ENCODE measurements at places on chromosomes 7 and 10.
A peak's percentile ranks its signal among the peaks of the same experiment; 100 is the strongest.

DNA sequence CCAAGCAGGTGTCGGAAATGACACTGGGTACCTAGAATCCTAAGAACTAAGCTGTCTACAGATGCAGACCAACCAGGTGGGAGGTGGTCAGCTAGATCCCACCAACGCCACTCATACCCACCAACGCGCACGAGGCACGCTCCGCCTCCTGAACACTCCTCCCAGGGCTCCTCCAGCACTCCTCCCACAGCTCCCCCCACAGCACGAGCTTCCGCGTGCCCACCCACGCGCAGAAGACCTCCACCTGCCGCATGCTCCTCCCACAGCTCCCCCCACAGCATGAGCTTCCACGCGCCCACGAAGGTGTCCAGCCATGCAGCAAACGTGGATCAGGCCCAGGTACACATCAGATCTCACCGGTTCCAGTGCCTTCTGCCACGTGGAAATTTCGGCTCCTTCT is 196.0 kb downstream of the MAD1L1 start:
- no peak for DNase-seq

GRCh38 chr10:127123626-127124025 is 72.8 kb downstream of the INSYN2A start:
- no peak for DNase-seq

- no peak for DNase-seq
Observed at GRCh38 chr7:8423057-8423456, 10.4 kb upstream of the NXPH1 start.

DNA sequence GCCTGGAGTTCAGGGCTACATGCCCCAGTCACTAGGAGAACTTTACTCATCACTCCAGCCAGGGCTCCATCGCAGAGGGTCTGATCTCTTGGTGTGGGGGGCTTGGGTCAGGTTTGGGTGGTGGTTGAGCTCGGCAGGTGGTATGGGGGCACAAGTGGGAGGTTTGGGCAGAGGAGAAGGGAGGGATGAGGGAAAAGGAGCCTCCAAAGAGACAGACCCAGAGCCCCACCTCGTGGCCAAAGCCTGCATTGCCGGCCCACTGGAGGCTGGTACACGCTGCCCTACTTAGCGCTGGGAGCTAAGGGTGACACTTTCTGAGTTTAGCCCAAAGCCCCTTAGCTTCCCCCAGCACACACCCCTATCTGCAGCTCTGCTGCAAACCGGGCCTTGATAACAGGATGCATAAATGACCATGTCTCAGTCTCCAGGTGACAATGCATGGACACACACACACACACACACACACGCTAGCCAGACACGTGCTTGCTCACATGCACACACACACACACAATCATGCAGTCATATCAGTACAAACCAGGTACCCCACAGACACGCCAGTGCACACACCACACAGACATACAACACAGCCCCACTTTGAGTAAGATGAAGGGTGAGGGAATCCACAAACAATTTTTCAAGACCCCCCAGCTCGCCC is 14.7 kb downstream of the LZTS2 start:
- DNase-seq: peak; percentile 80

DNA sequence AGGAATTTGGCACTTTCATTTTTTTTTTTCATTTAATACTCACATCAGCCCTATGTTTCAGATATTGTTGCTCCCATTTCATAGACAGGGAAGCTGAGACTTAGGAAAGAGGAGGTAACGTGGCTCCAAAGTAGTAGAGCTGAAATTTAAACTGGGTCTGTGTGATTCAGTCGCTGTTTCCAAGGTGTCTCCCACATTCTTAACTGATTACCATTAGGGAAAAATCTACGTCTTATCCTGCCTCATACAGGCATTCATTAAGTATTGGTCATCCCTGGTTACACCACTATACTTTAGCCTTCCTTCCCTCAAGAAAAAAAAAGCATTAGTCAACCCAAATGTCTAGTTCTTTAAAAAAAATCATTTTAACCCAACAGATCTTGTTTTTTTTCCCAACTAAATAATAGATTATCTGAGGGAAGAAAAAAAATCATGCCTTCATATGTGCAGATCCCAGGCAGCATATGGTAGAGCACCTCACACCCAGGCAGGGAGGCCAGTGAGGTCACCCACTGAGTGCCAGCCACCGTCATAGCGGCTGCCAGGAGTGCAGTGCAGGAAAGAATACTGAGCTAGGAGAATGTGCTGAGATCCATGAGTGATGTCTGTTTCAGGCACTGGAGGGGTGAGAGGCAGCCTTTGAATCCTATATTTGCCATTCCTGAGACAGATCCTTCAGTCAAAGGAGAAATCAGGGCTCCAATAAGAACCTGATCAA is 59.0 kb upstream of the SORCS3 start:
- no peak for DNase-seq

DNA sequence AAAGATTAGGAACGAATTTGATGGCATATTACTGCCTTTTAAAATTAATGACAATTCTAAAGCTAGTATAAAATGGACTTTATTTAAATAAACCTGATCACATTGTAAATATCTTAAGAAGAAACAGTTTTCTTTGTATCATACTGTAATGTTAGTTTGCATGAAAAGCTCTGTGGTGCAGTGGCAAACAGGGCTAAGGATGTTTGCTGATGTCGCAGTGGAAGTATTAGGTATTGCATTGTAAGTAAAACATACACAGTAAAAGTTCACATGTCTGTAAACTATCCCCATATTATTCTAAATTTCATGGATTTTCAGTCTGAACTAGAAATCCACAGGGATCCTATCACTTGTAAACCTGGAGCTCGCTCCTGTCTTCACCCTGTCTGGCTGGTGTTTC is 252.6 kb upstream of the ZNF32 start:
- no peak for DNase-seq

GRCh38 chr7:131995324-131995723 is 438.9 kb upstream of the PODXL start:
- DNase-seq: no peak

- no peak for DNase-seq
Observed at GRCh38 chr7:116834815-116835504, 27.4 kb upstream of the CAPZA2 start.

DNA sequence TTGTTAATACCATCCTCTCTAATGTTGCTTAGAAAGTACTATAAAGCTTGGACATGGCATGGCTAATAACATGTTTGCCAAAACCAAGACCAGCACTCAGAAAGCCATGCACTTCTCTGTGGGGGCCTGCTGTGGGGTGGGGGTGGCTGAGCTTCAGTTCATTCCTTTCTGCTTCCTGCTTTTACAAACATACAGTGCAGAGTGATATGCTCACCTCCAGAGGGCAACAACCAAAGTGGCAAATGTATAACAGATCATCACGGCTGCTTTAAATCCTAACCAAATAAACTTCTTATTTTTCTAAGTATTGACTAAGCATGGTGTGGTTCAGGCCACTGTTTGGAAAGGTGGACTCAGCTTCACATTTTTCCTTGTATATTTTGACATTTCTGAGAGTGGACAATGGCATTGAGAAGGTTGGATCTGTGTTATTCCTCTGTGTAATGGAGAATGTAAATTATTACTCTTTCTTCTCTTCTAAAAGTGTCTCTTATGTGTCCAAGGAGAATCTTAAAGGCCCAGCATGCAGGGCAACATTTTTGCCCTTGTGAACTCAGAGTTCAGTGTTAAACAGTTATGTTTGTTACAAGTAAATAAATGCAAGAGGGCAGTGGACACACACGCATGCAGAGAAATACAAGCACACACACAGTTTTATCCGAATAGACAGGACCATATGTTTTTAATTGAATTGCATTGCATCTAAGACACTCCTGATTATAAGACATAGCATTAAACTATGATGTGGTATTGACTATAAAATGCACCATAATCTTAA is 186.1 kb downstream of the HERPUD2 start:
- no peak for DNase-seq

DNA sequence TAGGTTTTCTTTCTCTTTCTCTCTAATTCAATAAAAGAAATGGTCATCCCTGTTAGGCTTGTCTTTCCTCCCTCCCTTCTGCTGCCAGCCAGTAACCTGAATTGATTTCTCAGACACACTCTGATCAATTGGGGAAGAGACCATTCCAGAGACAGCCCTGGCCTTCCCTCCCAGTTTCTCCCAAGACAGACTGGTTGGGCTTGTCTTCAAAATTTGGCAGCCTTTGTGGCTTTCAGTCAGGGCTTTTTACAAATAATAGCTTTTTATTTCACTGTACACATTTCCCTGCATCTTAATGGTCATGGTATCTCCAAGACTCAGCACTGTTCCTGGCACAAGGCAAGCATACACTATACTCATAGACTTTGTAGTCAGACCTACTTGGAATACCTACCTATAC is 33.9 kb downstream of the BCAP29 start:
- no peak for DNase-seq

GRCh38 chr10:93085272-93085859 is 11.7 kb downstream of the CYP26A1 start:
- no peak for DNase-seq

DNA sequence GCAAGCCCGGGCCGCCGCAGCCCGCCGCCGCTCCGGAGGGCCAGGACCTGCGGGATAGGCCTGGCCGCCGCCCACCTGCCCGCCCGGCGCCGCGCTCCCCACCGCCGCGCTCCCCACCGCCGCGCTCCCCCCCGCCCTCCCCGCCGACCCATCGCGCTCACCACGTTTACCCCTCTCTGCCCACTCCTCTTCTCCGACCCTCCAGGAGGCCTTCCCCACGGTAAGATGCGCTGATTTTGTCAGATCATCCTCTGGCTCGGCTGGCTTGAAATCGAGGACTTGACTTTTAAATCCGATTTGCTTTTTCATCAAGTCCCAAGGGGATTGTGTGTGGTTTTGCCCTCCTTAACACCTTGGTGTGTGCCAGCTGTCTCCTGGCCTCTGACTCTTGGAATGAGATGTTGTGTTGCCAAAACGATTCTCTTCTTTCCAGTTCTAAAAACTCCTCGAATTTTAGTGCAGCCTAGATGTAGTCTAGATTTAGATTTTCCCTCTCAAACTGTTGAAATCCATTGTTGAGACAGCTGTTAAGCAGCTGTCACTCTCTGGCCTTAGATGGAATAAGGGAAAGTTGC is 738 bp downstream of the POM121 start:
- DNase-seq: no peak

DNA sequence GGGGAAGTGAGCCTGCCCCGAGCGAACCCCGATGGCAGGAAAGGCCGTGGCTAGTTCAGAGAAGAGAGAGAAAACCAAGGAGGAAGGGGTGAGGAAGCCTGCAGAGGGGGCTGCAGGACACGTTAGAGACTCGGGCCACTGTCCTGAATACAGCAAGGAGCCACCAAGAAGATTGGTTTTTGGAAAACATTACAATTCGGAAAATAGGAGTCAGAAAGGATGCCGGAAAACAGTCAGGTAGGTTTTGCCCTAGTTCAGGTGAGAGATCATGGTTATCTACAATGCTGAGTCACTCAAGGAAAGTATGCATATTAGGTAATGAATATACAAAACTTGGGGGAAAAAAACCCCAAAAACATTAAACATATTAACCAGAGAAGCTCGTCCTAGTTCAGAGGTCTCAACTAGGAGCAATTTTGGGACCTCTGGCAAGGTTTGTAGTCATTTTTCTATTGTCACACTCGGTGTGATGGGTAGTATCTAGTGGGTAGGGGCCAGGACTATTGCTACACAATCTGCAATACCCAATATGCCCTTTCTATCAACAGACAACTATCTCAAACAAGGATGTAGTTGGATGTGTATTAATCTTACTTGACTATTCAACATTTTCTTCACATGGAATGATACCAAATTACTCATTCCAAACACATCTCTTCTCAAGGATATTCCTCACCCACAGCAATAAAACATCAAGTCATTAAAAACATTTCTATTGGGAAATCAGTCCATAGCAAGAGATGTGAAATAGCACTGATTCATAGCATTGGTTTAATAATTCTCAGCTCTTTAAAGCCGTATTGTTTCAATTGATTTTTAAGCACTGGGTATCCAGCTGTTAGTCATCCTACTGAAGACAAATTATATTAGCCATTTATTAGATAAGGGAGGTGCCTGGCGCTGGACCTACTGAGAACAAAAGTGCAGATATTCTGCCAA is 74.4 kb upstream of the RSU1 start:
- DNase-seq: peak; percentile 34

GRCh38 chr10:102394801-102395399 is 605 bp upstream of the NFKB2 start:
- DNase-seq: no peak

- DNase-seq: no peak
Observed at GRCh38 chr10:31524460-31524859, 205.4 kb downstream of the ZEB1 start.
